NCI-H526 treated with DMSO at 0.1 percent for 48 hours (cell line): ENCODE measurements at places on chromosomes 16 and 17.

DNA sequence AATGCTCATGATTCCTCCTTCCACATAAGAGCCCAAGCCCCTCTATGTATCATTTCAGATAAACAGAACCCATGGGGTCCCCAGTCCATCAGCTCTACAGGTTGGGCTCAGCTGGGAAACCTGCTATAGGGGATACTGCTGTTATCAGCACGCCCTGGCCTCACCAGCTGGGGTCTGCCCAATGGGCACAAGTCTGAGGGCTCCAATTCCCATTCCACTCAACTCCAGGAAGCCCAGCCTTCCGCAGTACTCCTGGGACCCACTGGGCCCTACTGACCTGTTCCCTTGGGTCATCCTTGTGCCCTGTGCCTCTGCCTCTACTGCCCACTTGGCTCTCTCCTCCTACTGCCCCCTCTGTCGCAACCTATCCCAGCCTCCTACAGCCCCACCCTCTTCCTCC lies 16.2 kb upstream of the XYLT2 start:
- no peak for DNase-seq

GRCh38 chr17:36600936-36601302 lies 464 bp upstream of the MRM1 start:
- DNase-seq, result no peak

- DNase-seq, result no peak
Observed at GRCh38 chr17:7930841-7931631, 710 bp downstream of the TRAPPC1 start.

- no peak for DNase-seq
Observed at GRCh38 chr17:45339646-45340605, 23.1 kb upstream of the MAP3K14 start.

- DNase-seq, result peak; percentile 55
Observed at GRCh38 chr17:42773290-42774035, at the start of gene VPS25. TSS of gene VPS25 (plus strand) at chr17:42773449. CDS start at chr17:42773476, 27 bp downstream.

DNA sequence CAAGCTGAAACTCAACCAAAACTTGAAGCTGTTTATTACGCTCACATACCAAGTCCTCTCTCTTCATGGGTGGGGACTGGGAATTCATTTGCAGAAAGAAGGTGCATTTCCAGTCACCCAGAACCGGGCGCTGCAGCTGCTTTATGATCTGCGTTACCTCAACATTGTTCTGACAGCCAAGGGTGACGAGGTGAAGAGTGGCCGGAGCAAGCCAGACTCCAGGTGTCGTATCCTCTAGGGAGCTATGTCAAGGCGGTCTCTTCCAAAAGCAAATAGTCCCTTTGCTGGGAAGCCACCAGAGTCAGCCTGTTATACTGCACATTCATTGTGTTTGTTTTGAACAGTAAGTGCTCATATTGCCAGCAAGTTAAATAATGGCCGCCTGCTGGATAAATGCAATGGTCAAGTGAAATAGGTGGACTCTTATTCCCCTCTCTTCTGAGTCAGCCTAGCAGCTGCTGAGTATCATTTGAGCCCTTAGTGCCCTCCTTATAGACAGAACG lies 12.7 kb downstream of the COG1 start:
- DNase-seq, result peak; percentile 31

DNA sequence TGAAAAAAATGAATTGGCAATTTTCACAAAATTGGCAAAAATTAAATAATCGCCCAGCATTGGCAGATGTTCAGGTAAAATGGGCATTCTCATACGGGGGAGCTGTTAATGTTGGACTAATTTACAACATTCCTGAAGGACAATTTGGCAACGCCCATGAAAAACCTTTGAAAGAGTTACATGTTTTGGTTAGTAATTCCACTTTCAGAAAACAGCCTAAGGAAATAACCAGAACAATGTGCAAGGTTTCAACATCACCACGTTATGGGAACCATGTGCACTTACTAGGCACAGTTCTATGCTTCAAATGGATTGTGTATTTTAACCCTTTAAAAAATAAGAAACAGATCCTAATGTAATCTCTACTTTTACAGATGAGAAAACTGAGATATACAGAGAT lies 62.7 kb downstream of the CDYL2 start:
- DNase-seq, result no peak

DNA sequence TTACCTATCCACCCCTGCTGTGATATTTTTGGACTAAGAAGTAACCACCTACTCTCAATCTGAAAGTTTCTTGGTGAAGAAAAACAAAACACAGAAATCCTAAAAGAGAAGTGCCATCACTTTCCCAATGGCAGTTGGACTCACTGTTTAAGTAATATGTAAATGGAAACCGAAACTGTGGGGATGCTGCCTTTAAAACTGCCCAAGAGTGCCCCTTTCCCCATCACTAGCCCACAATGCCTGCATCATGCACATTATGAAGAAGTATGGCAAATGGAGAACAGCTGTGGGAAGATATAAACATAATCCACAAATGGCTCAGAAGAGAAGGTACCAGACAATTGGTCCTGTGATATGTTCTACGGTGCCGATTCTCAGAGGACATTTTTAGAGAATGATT lies 33.5 kb upstream of the SLC6A2 start:
- no peak for DNase-seq

DNA sequence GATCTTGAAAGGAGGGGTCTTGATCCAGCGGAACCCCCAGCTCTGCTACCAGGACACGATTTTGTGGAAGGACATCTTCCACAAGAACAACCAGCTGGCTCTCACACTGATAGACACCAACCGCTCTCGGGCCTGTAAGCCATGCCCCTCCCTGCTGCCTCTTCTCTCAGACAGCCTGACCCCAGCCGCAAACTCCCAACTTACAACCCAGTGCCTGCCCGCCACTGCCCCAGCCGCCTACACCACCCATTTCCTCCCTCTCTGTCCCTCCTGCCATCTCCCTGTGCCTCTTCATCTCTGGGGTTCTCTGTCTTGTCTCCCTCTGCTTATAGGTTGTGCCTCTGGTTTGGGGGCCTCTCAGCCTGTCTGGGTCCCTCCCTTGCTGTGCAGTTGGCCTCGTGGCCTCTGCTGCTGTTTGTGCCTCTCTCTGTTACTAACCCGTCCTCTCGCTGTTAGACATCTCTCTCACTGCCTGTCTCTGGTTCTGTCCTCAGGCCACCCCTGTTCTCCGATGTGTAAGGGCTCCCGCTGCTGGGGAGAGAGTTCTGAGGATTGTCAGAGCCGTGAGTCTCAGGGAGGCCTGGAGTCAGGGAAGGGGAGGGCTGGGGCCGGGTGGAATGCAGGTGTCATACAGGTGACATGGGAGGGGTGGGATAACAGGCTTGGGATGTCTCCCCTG lies 9.6 kb downstream of the ERBB2 start:
- no peak for DNase-seq

- DNase-seq, result no peak
Observed at GRCh38 chr16:22937169-22937568, 123.2 kb downstream of the HS3ST2 start.

DNA sequence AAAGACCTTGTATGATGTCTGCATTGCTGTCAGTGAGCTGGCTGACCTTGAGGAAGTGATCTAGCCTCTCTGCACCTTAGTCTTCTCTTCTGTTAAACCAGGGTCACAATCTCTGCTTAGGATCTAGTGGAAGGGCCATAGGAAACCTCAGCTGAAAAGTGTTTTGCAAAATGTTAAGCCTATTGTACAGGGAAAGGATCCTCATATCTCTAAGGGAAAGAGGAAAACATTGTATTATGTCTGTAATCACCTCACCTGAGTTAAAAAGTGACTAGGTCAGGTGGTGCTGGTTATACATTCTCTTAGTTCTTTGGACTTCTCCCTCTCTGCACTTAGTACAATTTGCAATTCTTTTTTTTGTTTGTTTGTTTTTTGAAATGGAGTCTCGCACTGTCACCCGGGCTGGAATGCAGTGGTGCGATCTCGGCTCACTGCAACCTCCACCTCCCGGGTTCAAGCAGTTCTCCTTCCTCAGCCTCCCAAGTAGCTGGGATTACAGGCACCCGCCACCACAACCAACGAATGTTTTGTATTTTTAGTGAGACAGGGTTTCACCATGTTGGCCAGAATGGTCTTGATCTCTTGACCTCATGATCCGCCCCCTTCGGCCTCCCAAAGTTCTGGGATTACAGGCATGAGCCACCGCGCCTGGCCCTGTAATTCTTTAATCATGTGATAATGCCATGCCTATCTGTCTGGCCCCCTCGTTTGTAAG lies 2.0 kb upstream of the SEPHS2 start:
- DNase-seq, result no peak

DNA sequence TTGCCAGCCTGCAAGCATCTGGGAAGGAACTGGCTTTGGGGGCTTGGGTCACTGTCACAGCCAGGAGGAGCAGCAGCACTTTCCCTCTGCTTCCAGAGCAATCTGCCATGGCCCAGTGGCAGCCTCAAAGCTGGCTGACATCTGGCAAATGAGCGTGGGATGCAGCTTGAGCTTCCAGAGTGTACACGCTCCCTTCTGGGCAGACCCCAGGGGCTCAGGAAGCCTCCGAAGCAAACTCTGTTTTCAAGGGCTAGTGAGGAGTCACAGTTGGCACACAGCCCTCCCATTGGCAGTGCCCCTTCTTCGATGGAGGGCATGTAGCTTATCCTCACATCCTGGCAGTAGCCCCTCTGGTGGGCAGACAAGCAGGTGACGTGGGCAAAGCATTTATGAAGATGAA lies 249.6 kb downstream of the ENGASE start:
- DNase-seq, result no peak

- DNase-seq, result no peak
Observed at GRCh38 chr16:49754495-49755312, 101.2 kb downstream of the ZNF423 start.

GRCh38 chr16:8634991-8635736 lies 13.7 kb downstream of the METTL22 start:
- no peak for DNase-seq

DNA sequence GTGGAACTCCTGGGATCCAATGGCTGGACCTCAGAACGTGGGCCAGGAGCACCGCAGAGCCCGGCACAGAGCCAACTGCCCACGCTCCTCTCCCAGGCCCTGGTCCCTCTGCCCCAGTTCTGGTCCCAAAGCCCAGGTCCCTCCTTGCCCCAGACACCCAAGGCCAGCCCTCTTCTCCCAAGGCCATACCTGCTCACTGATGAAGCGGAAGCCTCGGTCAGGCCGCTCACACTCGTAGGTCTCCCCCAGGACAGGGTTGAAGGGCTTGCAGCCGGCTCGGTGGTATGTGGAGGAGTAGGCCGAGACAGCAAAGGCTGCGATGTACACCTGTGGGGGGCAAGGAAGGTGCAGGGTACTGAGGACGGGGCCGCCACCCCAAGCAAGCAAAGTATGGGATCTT lies 8.5 kb downstream of the OSBPL7 start:
- no peak for DNase-seq

DNA sequence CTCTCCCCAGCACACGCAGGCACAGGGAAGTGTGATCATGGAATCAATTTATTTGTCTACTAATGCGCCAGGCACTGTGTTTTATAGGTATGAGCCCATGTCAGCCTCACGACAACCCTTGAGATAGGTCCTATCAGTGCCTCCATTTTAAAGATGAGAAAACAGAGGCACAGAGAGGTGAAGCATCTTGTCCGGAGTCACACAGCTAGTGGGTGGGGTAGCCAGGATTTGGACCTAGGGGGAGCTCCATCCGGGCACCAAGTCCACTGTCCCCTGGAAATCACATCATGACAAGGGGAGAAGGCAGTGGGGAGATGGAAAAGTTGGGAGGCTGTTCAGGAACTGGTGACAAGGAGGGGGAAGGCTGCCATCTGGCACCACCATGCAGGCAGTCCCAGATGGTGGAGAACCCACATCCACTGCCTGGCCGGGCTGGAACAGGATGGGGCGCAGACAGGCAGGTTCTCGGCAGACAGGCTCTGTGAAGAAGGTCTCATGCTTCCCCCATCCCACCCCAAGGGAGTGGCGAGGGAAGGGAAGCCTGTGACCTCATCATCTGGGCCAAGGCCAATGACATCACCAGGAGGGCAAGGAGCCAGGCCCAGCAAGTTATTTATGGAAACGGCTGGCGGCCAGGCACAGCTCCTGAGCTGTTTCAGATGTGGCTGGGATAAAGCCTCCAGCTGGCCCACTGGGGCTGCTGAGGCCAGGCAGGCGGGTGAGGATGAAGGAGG lies 126.0 kb upstream of the SDK2 start:
- DNase-seq, result no peak

DNA sequence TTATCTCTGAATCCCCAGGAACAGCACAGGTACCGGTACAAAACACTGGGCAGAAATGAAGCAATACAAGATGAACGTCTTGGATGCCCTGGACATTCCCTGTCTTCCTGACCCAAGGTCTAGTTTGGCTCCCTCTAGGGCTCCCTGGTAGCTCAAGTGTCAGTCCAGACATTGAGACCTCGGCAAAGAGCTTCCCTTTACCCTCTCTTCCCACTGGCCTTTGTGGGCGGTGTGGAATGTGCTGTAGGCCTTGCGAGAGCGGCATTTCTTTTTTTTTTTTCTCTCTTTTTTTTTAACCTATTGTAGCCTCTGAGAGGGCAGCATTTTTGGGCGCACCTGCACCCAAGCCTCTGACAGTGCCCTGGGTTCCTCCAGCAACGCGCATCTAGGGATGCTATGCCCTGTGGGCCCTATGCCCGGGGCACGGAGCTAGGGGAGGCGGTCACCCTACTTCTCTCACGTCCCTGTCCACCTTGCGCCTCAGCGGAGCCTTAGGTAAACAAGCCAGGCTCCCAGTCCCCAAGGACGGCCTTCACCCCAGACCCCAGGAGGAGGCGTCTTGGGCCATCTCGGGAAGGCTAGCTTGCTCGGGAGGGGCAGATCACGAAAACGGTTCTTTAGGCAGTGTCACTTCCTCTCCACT lies 1.2 kb upstream of the NFATC3 start:
- DNase-seq, result no peak

DNA sequence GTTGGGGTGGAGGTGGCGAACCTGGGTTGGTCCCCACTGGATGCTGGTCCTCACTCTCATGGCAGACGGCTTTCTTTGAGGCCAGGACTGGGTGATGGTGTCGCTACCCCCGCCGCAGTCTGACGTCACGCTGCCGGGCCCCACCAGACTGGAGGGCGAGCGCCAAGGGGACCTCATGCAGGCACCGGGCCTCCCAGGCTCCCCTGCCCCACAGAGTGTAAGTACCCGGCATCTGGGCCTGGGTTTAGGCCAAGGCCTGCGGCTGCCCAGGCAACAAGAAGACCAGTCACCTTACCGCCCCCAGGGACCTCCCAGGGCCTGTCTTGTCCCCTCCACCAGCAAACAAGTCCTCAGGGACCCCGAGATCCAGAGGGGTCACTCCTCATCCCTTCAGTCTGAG lies 17.7 kb downstream of the FOXN1 start:
- no peak for DNase-seq

- no peak for DNase-seq
Observed at GRCh38 chr16:11871193-11871592, 19.9 kb upstream of the RSL1D1 start.

- no peak for DNase-seq
Observed at GRCh38 chr16:56463153-56463552, 11.8 kb downstream of the OGFOD1 start.

GRCh38 chr16:705431-706188 lies at the start of gene FBXL16:
TSS of gene FBXL16 (minus strand) at chr16:705801. CDS start at chr16:697405, 8,396 bp downstream.
- DNase-seq, result peak; percentile 17

DNA sequence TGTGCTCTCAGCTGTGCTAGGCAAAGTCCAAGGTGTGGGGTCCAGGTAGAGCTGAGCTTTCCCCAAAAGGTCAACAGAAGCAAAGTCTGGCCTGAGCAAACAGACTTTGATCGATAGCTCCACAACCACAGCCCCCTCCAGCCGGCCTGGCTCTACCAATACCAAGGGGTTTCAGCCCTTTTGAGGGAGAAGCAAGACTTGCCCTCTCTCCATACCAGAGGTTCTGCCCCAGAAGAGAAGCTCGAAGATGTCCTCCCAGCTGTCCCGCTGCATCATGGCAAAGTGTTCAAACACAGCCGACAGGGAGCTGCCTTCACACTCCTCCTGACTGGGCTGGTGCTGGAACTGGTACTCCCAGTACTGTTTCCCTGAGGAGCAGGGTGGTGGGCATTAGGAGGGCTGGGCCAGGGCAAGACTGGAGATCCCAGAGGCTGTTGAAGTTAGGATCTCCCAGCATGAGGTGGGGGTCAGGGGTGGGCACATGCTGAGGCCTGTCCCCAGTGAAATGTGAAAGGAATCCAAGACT lies 1.7 kb downstream of the VTN start:
- no peak for DNase-seq
